ENCODE measurements at places on chromosomes 12 and 14. TPM values are rescaled to one million over a fixed set of nuclear protein-coding genes. Genes with fewer than 3 reads are reported as not detected.

GRCh38 chr12:31205054-31205453 lies 120.9 kb downstream of the SINHCAF start:
- ATAC-seq = no peak

DNA sequence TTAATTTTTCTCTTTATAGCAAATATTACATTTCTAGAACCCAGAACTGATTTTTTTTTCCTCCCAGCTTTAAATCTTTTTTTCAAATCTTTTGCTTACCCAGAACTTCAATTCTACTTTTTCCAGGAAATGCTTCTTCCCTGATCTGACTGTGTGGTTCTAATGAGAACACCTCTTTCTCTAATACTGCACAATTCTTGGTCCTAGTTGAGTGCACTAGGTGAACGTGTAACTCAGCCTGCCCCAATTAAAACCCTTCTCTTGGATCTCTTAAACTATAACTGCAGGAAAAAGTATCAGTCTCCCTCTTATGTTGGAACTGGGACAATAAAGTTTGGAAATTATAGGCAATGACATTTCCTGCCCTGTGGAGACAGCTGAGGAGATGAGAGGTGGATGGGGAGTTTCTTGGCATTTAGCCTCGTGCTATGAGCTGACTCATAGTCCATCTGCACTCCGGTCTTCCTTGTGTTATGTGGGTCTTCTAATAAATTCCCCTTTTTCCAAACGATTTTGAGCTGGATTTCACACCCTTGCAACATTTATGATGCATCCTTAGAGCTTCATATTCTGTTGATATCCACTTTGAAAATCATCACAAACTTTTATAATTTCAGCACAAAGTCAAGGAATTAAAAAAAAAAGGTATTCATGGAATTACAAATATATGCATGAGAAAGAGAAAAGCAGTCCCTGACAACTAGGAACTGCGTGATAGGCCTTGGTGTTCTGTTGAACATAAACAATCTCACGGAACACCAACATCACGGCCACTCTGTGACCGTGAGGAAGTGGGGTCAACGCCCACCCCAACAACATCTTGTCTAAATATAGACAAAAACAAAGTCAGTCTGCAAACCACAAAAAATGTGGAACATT lies 52.4 kb downstream of the BRMS1L start:
- ATAC-seq = peak; percentile 50

DNA sequence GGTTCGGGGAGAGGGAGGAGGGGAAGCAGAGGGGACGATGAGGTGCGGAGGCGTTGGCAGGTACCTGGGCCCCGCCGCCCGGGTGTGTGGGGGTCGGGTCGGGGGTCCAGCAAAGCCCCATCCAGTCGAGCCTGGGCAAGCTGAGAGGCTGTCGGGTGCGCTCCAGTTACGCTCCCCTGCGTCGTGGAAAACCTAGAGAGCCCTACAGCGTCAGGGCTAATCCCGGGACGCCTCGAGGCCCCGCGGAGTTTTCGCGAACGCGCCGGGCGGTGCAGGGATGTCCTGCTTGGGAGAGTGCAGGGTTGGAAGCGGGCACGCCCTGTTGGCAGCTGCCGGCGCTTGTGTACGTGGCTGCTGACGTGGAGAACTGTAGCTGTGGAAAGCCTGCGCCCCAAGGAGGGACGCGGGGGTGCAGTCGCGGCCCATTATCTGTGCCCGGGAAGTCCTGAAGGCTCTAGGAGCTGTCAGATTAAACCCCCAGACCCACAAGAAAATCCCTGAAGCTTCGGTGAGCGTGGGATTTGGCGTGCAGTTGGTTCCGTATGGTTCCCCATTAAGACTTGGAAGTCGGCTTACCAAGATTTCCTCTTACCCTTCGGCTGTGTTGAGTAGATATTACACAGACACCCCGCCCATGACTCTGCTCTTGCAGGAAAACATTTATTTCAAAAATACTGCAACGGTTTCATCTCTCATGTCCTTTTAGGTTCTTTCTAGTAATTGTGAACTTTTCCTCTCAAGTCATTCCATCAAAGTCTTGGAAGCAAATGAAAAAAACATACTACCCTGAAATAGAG lies 11.3 kb upstream of the SLC38A2 start:
- peak; percentile 90 for ATAC-seq

DNA sequence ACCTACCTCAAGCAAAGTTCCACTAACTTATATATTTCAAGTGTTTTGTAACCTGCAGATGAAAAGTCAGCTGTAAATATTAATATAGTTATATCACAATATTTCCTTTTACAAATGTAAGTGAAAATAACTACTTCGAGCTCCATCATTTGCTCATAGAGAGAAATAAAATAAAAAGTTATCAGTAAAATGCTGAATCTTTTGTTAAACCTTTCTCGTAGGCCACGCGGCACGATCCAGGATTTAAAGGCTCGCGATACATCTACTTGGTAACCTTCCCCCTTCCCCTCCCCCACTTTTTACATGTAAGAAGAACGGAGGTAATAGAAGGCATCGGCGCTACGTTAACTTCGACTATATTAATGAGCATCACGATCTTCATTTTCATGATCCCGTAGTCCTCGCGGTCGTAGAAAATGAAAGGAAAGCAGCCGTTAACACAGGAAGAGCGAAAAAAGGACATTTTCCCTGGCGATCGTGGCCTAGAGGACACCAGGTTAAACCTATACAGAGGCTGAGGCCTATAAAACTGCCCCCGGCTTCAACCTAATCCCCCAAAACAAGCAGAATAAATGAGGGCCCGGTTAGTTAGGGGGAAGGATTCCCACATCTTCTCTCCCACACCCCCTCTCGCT lies 508 bp downstream of the HNRNPC start:
- no peak for ATAC-seq

- no peak for ATAC-seq
Measured at GRCh38 chr12:25872137-25872536, 86.3 kb upstream of the RASSF8 start.

- no peak for ATAC-seq
Measured at GRCh38 chr12:88247241-88247643, 105.1 kb downstream of the TMTC3 start.

GRCh38 chr14:104880584-104881210 lies 15.6 kb downstream of the CEP170B start:
- ATAC-seq = no peak

- no peak for ATAC-seq
Measured at GRCh38 chr12:49111206-49111605, 559 bp upstream of the LMBR1L start.

DNA sequence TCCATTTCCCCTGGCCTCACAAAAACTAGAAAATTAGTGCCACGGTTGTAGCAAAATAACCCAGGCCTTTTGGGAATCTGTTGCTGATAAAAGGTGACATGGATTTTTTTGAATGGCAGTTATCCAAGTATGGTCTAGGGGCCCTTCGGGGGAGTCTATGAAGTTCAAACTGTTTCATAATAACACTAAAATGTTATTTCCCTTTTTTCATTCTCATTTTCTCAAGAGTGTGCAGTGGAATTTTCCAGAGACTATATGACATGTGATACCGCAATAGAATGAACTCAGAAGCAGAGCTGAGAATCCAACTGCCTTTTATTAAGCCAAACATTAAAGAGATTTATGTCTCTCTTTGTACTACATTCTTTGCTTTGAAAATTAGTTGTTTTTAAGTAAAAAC lies 26.9 kb downstream of the GSTZ1 start:
- ATAC-seq = no peak

GRCh38 chr12:100499416-100499815 lies 25.8 kb downstream of the NR1H4 start:
- no peak for ATAC-seq

Gene YAF2
- 16.5 TPM for total RNA-seq

Gene MYF5
- not detected for total RNA-seq

Gene GPX2
- total RNA-seq = 1.4 TPM

Gene AHNAK2
- total RNA-seq = 529 TPM

Gene ZNF410
- total RNA-seq = 41.7 TPM

Gene RNASE2
- total RNA-seq = 0.93 TPM

Measured in gastroesophageal sphincter (tissue), 4 donors.